ENCODE measurements at places on chromosomes 4 and X.

DNA sequence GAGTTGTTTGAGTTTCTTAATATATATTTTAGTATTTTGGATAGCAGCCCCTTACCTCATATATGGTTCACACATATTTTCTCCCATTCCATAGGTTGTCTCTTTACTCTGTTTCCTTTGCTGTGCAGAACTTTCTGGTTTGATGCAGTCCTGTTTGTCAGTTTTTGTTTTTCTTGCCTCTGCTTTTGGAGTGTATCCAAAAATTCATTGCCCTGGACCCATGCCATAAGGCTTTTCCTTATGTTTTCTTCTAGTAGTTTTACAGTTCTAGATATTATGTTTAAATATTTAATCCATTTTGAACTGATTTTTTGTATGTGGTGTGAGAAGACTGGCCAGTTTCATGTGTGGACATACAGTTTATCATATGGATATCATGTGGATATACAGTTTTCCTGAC is 58.5 kb upstream of the NUDT6 start:
- DNase-seq = no peak

DNA sequence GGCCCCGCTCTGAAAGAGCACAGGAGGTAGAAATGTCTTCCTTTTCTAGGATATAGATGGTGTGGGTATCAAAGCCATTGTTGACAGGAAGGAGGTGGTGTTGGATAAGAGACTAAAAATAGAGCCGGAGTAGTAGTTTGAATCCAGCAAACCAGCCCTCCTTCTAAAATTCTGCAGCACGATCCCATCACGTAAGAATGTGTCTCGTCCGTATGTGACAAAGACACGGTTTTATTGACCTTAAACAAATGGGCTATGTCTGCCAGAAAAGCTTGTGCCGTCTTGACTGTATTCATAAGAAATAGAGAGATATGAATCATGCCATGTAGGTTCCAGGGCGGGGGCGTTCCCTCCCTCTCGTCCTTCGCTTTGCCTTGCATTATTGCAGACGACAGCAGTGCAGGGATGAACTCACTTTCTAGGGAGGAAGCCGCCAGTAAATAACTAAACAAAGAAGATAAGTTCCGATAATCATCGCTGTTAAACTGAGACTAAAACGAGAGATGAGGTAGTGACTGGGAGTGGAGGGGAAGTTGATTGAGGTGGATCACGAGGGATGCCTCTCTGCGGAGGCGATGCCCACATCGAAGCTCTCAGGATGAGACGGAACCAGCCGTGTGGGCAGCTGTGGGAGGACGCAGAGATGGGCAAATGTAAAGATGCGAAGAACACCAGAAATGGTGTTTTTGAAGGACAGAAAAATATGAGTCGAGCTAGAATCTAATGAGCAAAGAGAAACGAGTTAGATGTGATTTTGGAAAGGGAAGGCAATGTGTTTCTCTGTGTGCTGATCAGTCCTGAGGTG is 3.4 kb downstream of the TENM3 start:
- DNase-seq = no peak

- no peak for DNase-seq
Observed at GRCh38 chr4:70914000-70914399, 11.8 kb downstream of the MOB1B start.

DNA sequence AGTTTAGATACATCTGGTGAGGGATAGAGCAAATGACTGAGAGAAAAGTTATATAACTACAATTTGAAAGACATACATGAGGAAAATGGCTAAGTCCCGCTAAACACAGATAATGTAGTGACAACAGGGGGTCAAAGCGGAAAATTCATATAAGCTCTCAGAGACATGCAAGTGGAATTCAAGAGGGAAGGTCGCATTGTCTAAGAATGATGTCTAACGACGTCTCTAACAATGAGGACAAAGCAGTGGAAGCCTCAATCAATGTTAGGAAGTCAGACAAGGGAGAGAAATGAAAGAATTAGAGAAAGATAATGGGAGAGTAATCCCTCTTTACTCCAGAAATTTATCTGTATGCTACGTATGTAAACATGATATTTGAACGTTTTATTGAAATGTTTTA is 113.4 kb downstream of the ANTXR2 start:
- DNase-seq = no peak

GRCh38 chr4:31793907-31794306 is 1073.7 kb downstream of the PCDH7 start:
- no peak for DNase-seq

All from fibroblast of skin of abdomen (primary cell).